ENCODE measurements at places on chromosomes 7 and 10.

DNA sequence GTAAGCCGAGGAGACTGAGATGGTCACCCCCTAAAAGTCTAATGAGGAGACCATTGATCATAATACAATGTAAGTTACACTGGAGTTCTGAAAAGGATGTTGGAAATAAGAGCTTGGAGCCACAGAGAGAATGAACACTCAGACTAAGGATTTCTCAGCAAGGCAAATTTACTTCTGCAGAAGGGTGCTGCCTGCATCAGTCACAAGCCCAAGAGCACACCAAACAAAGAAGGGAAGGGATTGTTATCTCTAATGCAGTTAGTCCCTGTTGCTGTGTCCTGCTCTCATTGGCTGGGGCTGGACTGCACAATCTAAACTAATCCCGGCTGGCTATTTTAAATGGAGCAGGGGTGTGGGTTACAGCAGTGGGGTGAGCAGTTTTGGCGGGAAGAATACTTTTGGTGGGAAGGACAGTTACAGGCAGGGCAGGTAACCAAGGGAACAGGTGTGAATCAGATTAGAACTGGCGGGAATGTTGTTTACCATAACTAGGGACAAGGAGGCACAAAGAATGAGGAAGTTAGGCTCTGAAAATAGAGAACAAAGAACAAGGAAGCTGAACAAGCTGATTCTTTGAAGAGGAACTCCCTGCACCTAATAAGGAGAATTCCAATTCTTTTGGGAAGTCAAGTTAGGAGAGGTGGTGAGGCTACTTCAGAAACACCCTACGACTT lies 30.3 kb upstream of the TRIM24 start:
- DNase-seq: no peak

DNA sequence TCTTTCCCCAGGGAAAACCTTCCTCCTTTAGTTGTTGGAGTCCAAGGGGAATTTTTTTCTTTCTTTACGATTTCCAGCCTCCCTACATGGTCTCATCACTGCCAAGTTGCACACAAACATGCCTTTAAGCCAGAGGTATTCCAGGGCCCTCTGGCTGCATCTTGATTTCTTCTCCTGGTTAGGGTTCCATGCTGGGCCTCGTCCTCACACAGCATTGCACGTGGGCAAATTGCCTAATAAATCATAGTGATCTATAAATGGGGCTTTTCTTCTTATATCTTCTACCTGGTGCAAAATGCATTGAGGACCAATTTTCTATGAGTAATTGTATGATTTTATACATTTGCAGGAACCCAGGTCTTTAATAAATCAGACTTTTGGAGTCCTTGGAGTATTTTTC lies 284.2 kb downstream of the C7orf25 start:
- no peak for DNase-seq

DNA sequence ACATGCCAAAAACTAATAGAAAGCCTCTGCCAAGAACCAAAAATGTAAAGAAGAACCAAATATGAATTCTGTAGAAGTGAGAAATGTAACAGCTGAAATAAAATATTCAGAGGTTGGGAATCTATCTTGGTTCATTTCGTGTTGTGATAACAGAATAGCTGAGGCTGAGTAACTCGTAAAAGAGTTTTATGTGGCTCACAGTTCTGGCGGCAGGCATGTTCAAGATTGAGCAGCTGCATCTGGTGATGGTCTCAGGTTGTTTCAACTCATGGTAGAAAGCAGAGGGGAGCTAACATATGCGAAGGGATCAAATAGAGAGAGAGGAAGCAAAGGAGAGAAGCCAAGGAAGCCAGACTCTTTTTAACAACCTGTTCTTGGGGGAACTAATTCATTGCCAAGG lies 717.2 kb downstream of the TNS3 start:
- DNase-seq: no peak

- DNase-seq: no peak
These were observed 15.3 kb downstream of the LIPA start for GRCh38 chr10:89236226-89236797.

- DNase-seq: no peak
These were observed 25.1 kb downstream of the PWWP2B start for GRCh38 chr10:132421847-132422751.

- no peak for DNase-seq
These were observed 835 bp upstream of the COL28A1 start for GRCh38 chr7:7536396-7537019.

GRCh38 chr10:43888586-43888985 lies 239.9 kb upstream of the ZNF32 start:
- no peak for DNase-seq

GRCh38 chr7:140014123-140014522 lies 48.6 kb downstream of the PARP12 start:
- DNase-seq: no peak

GRCh38 chr10:51653025-51653424 lies 46.4 kb downstream of the CSTF2T start:
- DNase-seq: no peak

DNA sequence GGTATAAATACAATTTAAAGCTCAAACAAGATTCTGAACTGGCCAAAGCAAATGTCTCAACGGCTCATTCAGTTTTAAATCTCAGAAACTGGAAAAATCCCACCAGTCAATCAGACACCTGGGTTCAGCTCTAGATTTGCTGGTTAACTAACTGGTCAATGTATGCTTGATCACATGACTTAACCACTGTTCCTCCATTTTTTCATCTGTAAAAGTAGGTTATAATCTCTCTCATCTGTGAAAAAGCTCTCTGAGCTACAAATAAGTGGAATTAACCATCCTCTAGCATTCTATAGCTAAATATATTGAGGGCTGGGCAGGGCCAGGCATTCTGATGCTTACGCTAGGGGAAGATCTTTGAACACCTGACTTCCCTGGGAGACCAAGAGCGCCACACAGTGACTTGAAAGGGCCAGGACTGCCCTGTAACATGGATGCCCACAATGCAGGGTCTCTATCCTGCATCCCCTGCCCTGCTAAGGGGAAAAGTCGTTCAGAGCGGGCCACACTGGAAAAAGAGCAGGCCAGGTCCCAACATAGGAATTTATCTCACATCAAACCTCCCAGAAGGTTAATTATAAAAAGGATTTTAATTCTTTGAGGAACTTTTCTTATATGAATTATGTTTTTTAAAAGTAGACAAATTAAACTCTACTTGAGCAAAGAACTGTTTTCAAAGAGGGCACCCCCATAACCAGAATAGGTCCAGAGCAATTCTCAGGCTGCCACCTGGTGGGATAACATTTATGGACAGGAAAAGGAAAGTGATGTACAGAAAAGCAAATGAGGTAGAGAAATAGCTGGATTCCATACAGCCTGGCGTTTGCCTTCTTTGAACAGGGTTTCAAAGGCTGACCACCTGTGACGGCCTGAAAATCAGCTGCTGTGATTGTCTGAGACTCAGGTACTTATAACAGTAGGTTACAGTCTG lies 1.8 kb downstream of the RP9 start:
- DNase-seq: no peak

- DNase-seq: no peak
These were observed 12.6 kb downstream of the FKBP6 start for GRCh38 chr7:73340514-73340913.

- no peak for DNase-seq
These were observed 53.1 kb downstream of the MKI67 start for GRCh38 chr10:128072941-128073645.

- no peak for DNase-seq
These were observed 47.3 kb downstream of the YKT6 start for GRCh38 chr7:44247868-44248651.

DNA sequence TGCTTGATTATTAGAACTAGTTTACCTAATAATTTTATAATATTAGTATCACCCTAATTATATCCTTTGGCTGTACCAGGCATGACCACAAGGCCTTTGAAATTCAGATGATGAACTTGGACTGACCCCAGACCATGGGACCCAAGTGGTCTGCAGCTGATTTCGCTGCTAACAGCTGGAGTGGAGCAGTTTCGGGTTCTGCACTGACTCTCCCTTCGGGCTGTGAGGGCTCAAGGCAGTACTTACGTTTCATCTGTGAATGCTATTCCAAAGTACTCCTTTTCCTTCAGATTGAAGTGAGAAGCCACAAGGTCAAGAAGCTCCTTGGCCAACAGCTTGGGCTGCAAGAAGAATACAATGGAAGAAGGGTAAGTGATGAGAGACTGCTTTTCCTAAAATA lies 223.8 kb downstream of the PRPF18 start:
- no peak for DNase-seq

- no peak for DNase-seq
These were observed 1.2 kb upstream of the AKR1E2 start for GRCh38 chr10:4824791-4825310.

- no peak for DNase-seq
These were observed 2.4 kb upstream of the NIPSNAP2 start for GRCh38 chr7:55962014-55962413.

DNA sequence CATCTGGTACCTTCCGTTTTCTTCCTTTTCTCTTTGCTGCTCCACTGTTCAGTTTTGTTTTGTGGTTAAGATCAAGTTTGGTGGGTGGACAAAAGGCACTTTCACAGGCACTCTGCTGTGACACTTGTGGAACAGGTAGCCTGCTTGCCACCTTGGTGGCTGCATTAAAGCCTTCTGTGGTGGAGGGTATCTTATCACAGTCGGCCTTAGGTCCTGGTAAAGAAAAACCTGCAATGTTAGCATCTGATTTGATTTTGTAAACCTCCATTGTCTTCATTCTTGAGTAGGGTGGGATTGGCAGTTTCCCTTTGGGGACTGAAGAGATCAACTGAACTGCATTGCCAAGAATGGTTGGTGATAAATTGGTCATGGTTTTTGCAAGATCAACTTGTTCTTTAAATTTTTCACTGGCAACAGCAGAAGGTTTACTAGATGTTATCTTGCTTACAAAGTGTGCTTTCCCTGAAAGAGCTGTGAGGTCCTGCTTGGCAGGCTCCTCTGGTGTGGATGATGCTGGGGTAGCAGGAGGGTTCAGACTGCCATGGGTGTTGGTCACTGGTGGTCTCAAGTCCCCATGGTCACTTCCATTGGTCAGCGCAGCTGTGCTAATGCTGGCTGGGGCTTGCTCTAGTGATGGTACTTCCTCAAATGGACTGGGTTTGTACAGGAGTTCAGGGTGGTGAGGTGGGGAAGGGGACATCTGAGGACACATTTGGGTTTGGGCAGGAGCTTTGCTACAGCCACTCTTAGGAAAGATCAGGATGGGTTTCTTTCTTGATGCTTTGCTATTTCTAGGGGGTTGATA lies 182.2 kb downstream of the ZNF438 start:
- no peak for DNase-seq

GRCh38 chr10:1920941-1921340 lies 183.6 kb upstream of the ADARB2 start:
- DNase-seq: no peak

DNA sequence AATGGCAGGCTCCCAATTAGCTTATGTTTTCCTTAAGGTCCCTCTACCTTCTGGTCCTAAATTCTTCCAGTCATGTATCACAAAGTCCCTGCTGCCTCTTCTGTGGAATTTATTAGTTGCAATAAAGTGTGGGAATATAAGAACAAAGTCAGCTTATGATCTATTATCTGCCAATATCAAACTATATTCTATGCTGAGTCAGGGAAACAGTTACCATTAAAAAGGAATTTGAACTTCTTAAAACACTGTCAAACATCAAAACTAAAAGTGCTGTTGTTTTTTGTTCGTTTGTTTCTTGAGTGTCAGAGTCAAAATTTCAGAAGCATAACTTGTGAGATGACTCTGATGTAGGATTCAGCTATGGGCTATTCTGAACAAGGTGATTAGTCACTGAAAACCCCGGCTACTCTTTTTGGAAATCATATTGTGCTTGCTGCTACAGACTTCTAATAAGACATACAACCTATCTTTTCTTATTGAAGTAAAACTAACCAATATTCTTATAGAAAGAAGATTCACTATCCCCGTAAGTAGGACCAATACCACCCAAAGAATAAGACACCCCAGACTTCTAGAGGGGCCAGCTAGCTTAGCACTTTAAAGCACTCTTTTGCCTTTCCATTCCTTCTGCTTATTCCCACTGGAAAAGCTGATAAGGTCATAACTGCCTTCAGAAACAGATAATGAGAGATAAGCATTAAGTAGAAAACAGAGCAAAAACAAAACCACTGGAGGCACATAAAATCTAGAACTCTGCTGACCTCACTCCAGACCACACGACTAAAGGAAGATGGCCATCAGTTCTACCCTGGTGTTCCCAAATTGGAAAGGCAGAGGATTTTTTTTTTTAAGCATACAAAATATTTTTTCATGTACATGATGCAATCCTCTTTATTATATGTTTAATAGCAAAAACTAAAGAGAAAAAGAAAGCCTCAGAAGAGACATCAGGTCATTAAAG lies 370.6 kb downstream of the PARD3 start:
- DNase-seq: no peak

- DNase-seq: no peak
These were observed 10.3 kb downstream of the TOMM7 start for GRCh38 chr7:22812353-22812752.

DNA sequence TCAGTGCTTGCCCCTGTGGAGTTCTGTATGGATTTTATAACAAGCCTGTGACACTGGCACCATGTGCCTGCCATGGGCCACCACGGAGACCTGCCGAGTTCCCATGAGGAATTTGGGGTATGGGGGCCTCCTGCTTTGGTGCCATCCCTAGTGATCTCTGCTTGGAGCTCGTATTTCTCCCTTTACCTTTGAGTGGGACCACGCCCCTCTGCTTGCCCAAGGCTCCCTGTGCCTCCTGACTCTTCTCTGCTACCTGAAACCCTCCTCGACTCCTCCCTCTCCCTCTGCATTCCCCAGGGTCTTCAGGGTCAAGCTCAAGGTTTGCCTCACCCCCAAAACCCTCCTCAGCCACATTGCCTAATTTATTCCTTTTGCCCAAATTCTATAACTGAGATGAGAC lies 225.0 kb downstream of the BUB3 start:
- no peak for DNase-seq

DNA sequence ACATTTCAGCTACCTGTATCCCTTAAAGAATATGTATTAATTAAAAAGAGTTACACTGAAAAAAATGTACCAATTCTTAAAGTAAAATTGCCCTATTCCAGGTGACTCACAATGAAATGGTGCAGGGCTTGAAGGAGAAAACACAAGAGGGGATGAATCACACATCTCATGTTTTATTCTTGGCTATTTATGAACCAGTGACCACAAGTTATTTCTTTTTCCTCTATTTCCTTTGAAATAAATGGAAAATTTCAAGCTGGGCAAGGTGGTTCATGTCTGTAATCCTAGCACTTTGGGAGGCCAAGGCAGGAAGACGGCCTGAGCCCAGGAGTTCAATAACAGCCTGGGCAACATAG lies 106.8 kb downstream of the UBE2H start:
- no peak for DNase-seq

Measured in stimulated activated CD8-positive, alpha-beta memory T cell treated with anti-CD3 and anti-CD28 coated beads, Interleukin-4, amount 100 ng/mL, for 1 hour (primary cell).